ENCODE measurements at places on chromosomes 1 and 21. TPM values are rescaled to one million over a fixed set of nuclear protein-coding genes. Genes with fewer than 3 reads are reported as not detected.

GRCh38 chr1:198669023-198669698 is 30.3 kb downstream of the PTPRC start:
- H3K27me3 ChIP-seq = no peaks in the 10 kb centered on the region
- no peak overlapping the region for H3K4me3 ChIP-seq
- no peak overlapping the region for H3K27ac ChIP-seq
- no peaks in the 10 kb centered on the region for H3K4me1 ChIP-seq
- no peaks in the 10 kb centered on the region for H3K36me3 ChIP-seq

- H3K4me1 ChIP-seq = peaks cover 4% of the 10 kb centered on the region
- H3K4me3 ChIP-seq = no peak overlapping the region
- H3K27me3 ChIP-seq = no peaks in the 10 kb centered on the region
- no peak overlapping the region for H3K27ac ChIP-seq
These were observed 13.2 kb downstream of the HMGB4 start for GRCh38 chr1:33876970-33877650.

DNA sequence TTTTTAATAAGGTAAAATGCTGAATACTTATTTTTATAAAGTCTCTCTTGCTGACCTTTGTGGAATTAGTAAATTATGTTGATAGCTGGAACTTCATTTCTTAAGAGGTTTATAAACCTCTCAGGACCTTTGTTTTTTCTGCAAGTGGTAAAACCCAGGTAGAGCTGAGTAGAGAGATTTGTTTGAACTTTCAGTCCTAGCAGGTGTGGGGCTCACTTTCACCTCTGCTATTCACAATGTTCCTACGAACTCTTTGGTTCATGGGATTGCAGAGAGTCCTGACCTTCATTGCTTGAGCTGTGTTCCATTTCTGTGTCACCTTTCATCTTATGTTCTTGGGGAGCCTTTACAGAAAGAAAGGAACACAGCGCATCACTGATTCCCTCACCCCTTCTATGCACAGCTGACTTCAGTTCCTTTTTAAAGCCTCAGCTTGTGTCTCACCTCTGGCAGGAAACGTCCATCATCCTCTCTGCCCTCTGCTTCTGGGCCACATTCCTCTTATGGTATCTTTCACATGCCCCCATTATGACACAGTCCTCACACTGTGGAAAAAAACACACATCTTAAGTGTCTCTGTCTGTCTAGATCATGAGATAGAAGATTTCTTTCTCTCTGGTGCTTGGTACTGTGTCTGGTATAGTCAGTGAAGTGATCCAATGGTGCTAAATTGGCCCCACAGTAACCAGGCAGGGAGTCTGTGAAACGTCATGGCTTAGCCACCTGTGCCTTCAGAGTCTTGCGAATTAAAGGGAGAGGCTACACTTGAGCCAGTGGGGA is 262.5 kb upstream of the B3GALT2 start:
- H3K27me3 ChIP-seq = no peaks in the 10 kb centered on the region
- no peak for DNase-seq
- H3K4me1 ChIP-seq = no peaks in the 10 kb centered on the region
- H3K36me3 ChIP-seq = no peaks in the 10 kb centered on the region
- no peak overlapping the region for H3K4me3 ChIP-seq
- H3K27ac ChIP-seq = no peak overlapping the region

NPR1 gene
- 4.7 TPM for total RNA-seq

- no peak overlapping the region for H3K27ac ChIP-seq
- no peaks in the 10 kb centered on the region for H3K27me3 ChIP-seq
- H3K4me3 ChIP-seq = no peak overlapping the region
- DNase-seq = no peak
- H3K4me1 ChIP-seq = peaks cover 3% of the 10 kb centered on the region
- H3K36me3 ChIP-seq = no peaks in the 10 kb centered on the region
These were observed 91.1 kb downstream of the STUM start for GRCh38 chr1:226639631-226640061.

OXCT2 gene
- total RNA-seq = 0.17 TPM

TSSK3 gene
- not detected for total RNA-seq

- H3K36me3 ChIP-seq = no peaks in the 10 kb centered on the region
- no peak overlapping the region for H3K27ac ChIP-seq
- no peak for DNase-seq
- no peaks in the 10 kb centered on the region for H3K27me3 ChIP-seq
These were observed 84.8 kb downstream of the KCND3 start for GRCh38 chr1:111904478-111905218.
